Skeletal muscle cell (primary cell): ENCODE measurements at places on chromosomes 16 and 17.

DNA sequence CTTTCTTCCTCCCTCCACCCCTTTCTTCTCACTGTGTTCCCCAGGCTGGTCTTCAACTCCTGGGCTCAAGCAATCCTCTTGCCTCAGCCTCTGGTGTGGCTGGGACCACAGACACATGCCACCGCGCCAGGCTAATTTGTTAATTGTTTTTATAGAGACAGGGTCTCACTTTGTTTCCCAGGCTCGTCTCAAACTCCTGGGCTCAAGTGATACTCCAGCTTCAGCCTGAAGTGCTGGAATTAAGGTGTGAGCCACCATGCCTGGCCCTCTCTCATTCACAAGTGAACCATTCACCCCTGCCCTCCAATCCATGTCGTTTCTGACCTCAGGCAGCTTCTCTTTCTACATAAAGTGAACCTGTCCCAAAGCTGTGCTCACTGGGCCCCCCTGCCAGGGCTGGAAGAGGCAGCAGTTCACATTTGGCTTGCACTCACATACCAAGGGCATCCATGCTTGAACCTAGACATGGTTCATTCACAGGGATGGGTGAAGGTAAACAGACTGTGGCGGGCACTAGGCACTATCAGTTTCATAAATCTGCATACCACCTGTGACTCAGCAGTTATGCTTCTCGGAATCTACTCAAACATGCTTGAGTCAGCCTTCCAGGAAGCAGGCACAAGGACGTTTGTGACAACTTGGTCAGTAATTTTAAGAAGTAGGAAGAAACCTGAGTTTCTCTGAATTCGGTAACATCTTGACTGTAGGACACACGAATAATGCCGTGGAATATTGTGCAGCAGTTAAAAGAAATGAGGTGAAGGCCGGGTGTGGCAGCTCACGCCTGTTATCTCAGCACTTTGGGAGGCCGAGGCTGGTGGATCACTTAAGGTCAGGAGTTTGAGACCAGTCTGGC is 6.0 kb upstream of the RNF213 start:
- peak; percentile 58 for DNase-seq

GRCh38 chr16:67934306-67935100 is 2.1 kb downstream of the PSMB10 start:
- no peak for DNase-seq

DNA sequence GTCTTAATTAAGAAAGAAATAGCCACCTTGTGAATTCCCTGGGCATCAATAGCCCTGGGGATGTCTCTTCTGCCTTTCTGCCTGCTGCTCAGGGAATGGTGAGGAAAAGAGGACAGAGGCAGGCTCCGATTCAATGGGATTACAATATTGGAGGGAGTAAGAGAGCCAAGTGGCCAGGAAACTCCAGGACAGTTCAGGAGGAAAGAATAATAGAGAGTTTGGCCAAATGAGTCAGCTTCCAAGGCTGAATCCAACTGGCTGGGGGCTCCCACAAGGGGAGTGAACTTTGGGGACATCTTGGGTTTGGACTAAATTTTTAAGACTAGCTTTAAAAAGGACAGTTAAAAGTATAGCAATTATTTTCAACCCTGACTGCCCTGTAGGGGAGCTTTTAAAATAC is 235.8 kb upstream of the ASIC2 start:
- no peak for DNase-seq

DNA sequence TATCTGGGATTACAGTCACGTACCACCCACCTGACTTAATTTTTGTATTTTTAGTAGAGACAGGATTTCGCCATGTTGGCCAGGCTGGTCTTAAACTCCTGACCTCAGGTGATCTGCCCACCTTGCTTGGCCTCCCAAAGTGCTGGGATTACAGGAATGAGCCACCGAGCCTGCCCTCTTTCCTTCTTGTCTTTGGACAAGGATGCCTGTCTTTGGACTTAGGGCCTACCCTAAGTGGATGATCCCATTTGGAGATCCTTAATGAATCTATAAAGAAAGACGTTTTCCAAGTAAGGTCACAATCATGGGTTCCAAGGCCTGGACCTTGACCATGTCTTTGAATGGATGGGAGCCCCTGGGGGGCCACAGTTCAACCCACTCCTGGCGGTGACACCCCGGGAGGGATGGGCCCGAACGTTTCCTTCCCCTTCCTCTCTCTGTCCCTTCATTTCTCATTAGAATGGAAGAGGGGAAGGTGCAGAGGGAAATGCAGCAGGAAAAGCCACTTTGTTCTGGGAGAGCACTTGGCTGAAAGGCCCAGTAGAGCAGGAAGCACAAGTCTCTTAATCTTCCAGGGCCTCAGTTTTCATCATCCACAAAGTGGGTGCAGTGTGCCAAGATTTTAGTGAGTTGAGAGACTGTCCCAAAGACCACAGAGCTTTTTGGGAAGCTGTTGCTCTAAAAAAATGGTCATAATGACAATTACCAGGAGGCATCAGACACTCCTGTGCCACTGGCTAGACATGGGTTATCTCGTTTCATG is 353.3 kb downstream of the SEC14L1 start:
- no peak for DNase-seq

DNA sequence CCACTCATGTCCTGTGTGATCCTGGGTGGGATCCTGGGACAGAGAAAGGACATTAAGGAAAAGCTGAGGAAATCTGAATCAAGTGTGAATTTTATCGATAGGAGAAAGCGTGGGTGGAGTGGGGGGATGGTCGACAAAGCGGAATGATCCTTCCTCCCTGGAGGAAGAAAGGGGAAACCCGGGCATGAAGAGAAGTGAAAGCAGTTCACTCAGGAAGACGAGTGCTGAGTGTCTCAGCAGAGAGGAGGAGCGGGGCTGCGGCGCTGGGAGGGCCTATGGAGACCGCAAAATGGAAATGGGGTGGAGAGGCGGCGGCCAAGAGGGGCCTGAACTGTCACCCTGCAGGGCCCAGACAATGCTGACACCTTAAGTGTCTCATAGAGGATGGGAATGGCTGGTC is 8.7 kb downstream of the ZDHHC7 start:
- DNase-seq: no peak

DNA sequence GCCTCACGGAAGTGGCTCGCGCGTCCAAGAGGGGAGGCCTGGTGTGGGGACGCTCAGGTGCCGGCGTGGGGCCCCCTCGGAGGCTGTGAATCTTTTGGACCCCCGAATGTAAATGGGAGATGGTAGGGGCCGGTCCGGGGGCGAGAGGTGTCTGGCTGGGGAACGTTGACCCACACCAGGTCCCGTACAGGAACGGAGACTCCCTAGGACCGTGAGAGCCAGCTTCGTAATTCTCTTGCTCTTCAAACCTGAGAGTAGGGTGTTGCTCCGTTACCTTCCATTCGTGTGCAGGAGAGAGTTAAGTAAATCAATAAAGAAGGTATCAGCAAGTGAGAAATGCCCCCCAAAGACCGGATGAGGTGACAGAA is 481 bp downstream of the LYRM1 start:
- no peak for DNase-seq

DNA sequence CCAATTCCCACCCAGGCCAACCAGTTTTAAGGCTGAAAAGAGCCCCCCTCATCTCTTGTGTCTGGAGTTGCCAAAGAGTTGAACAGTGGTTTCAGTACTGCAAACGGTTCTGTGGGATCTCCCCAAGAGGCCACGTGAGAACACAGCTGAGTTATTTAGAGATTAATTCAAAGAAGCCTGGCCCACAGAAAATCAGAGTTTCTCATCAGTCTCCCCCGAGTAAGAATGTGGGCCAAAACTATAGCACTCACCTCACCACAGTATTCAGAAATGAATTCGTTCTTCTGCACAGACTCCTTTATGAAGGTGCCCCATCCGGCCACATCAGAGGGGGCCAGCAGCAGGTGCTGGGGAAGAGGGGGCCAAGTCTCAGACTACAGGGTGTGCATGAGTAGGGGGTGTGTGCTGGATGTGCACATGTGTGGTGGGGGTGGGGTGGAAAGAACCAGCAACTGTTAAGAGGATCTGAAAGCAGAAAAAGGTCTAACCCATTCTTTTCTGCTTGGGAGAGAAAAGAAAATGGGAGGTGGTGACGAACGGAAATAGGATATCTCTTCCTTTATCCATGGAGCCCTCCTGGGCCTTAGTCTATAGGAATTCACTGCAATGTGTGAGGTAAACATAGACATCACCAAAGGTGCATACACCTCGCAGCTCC is 22.6 kb downstream of the CNTNAP1 start:
- no peak for DNase-seq

- no peak for DNase-seq
These were observed 6.0 kb downstream of the ST3GAL2 start for GRCh38 chr16:70432723-70433457.

GRCh38 chr17:77314601-77315000 is 173.8 kb downstream of the SEC14L1 start:
- DNase-seq: no peak

DNA sequence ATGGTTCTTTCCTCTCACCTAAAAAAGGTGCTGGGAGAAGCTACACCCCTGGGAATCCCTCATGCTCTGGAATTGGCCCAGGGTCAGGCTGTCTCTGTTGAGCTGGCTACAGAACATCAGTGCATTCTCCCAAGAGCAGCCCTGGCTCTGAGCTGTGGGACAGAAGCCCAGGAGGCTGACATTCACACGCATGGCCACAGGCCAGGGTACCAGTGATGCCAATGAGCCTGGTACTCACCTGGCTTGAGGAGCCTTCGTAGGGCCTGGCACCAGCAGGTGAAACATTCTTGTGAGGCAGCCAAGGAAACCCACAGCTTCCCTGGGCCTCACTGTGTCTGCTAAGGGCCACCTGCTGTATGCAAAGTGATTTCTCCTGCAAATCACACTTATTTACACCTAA is 121.7 kb upstream of the CCL2 start:
- DNase-seq: no peak

DNA sequence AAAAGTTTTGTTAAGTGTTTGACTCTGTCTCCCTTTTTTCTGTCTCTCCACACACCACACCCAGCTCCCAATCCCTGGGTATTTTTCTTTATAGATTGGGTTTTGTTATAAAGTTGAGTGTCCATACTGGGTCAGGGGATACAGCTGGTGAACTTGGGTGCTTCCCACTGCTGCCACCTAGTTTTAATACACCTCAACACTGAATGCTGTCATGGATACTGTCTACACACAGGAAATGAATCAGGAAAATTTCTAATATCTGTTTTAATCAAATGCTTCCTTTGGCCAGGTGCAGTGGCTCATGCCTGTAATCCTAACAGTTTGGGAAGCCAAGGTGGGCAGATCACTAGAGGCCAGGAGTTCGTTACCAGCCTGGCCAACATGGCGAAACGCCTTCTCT is 5.3 kb upstream of the TAOK1 start:
- DNase-seq: no peak

DNA sequence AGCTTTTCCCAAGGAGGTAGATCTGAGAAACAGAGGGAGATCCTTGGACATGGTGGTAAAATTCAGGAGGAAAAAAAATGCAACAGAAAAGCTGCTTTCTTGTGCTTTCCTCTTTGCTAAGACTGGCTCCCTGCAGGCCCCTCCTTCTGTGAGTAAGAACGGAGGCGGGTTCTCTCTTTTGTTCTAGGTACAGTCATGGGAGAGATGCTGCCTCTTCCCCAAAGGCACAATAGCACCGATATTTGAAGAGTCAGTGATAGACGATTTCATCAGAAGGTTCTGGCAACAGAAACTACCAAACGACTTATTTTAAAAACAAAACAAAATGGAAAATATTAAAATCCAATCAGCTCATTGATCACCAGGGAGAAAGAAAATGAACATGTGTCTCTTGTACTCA is 32.6 kb upstream of the KIFC3 start:
- DNase-seq: no peak

- no peak for DNase-seq
These were observed 9.1 kb downstream of the NAGPA start for GRCh38 chr16:5024632-5025031.

DNA sequence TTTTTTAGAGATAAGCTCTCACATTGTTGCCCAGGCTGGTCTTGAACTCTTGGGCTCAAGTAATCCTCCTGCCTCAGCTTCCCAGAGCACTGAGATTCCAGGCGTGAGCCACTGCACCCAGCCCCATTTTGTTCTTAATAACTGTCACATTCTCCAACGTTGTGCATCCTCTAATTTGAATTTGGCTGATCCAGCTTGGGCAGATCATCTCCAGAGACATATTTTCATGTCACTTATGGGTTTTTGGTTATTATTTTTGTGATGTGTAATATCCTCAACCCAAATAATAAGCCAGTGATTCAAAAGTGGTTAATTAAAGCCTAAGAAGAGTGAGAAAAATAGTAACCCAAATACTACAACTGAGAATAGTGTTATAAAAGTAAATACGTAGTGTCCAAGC is 16.2 kb upstream of the COL1A1 start:
- DNase-seq: no peak

DNA sequence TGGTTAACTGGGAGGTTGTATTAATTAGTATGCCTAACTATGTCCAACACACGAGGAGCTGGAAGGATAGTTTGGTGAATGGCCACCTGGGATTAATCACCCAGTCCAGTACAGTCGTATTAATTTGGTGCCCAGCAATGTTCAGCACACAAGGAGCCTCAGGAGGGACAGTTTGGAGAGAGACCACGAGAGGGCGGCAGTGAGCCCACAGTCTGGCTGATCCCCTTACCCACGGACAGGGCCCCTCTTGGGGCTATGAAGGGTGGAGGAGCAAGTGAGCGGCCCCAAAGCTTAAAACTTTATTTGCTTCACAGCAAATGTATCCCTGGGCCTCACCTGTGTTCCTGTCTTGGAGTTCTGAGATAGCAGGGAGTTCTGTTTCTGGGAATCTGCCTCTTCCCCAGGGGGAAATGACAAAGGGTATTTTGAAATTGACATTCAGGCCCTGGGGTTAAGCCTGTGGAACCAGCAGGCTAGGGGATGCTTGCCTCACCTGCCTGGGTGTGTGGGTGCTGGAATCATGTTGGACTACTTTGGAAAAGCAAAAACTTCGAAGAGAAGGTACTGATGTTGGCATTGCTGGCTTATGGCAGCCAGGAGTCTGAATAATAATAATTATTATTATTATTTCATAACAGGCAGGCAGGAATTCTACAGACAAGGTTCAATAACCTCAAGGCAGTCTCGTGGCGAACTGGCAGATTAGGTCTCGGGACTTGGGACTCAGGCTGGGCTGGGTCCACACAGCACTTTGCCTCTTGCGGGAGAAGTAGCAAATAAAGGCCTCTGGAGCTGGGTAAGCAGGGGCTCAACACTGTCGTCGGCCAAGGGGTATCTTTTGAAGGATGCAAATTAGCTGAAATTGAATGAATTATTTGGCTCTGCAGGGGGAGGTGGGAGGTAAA is 227.6 kb upstream of the ASIC2 start:
- DNase-seq: no peak

DNA sequence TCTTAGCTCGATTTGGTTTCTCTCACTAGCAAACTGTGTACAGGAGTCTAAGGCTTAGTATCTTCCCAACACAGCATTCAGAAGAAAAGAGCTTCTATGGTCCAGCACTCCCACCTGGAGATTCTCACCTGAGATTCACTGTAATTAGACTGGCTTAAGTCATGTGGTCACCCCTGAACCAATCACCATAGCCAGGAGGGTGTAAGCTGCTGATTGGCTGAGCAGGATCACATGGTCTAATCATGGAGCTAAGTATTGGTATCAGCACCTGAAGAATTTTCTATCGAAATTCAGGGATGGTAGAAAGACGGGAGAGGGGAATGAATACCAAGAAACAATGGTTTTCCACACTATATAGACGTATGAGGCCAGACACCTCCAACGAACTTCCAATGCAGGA is 359.8 kb upstream of the ERCC4 start:
- DNase-seq: no peak

GRCh38 chr17:75499313-75500022 is 15.9 kb downstream of the CASKIN2 start:
- DNase-seq: no peak
